Glomerular endothelial cell (primary cell): ENCODE measurements at places on chromosomes 3 and 15. TPM values are rescaled to one million over a fixed set of nuclear protein-coding genes. Genes with fewer than 3 reads are reported as not detected.

DNA sequence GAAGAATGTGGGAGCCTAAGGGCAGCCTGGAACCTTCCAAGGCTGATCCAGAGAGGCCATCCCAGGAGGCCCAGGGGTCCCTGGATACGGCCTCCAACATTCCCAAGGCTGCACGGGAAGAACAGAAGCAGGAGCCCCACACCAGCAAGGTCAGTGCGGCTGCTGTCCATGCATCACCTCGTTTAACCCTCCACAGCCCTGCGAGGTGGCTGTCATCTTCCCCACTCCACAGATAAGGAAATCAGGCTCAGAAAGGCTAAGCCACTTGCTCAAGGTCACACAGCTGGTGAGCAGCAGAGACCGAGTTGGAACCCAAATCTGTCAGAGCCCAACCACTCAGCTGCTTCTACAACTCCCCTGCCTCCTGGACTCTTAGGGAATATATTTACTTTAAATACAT is 21.6 kb downstream of the SEMA7A start:
- no peak for DNase-seq

The GUCA1C gene
- not detected in 2 replicates for total RNA-seq

DNA sequence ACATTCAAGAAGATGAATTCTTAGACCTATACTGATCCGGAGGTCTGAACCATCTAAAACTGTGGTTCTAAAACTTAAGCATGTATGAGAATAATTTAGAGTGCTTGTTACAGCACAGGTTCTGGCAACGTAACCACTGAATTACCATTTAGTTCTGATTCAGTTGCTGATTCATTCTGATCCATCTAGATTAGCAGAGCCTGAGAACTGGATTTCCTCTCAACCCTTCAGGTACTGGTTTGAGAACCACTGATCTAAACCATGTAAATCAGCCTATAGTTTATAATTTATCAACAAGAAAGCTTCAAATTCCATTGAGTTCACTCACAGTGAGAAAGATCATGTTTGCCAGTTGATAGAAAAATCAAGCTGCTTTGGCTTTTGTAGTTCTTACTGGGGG is 1001.1 kb upstream of the EPHA6 start:
- DNase-seq, result no peak

DNA sequence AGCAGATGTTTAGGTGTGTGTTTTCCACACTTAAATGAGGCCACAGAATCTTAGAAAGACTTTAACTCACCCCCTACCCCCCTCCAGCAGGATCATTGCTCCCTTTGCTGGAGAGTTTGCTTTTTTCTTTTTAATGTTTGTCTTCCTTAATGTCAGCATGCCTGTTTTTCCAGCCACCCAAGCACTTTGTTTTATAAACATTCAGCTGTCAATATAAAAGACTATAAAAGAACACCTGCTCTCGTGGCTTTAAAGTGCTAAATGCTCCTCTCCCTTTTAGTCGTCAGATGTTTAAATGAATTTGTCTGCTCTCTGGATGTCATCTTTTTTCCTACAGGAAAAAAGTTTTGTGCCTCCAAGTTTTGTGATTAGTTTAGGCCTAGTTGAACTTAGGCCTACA is 61.7 kb downstream of the SIDT1 start:
- no peak for DNase-seq

DNA sequence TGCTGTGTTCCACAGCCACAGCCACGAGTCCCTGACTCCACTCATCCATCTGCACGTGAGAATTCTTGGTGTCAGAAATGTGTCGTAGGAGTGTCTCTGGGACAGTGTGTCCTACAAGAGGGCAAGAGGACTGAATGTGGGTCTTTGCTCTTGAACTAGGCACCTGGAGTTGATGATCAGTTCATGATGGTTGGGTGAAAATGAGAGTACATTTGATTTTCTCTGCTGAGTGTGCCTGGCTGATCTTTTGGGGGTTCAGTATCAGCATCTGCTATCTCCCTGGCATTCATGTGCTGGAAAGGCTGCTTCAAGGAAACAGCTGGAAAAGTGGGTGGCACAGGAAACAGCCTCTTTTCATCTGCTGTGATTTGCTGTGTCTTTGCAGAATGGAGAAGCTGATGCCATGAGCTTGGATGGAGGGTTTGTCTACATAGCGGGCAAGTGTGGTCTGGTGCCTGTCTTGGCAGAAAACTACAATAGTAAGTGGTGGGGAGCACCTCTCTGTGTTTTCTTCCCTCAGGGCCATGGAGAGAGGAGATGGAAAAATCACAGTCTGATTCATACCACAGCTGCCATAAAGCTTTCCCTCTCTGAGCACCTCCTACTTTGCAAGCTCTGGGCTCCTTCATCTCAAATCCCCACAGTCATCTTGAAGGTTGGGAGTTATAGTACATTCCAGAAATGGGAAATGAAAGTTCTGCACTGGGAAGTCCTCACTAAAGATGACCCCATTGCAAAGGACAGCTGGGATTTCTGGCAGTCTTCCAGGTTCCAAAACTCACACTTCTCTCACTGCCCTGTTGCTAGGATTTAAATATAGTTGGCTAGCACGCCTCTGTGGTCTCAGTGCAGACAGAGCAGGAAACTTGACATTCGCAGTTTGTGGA is 17.8 kb downstream of the TF start:
- DNase-seq, result no peak
